M059J (cell line): ENCODE measurements at places on chromosomes 4 and X. TPM values are rescaled to one million over a fixed set of nuclear protein-coding genes. Genes with fewer than 3 reads are reported as not detected.

Gene SOWAHB
- not detected in 2 replicates for total RNA-seq

Gene CPZ
- total RNA-seq = 7.0 and 13.2 TPM in 2 replicates

Gene PPP4R3C
- 0.20 and 0.30 TPM in 2 replicates for total RNA-seq

Gene PABPC1L2B
- total RNA-seq = not detected in 2 replicates
